ENCODE measurements at places on chromosomes 3 and 15.

DNA sequence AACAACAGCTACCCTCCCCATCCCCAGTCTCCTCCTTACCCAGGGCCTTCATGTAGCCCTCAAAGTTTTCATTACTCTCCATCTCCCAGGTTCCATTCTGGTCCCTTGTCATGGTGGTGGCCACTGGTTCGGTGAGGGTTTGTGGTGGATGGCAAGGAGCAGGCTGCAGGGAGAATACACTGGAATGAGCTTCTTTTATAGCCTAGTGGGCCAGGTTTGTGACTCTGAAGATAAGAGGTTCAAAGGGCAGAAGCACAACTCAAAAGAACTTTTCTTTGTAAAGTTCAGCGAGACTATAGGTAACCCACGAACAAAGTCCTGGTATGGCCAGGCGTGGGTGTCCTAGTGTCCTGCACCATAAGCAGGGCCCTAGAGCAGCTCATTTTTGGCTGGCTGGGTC lies at the start of gene RBP2:
TSS of gene RBP2 (minus strand) at position 169 of the 400 bp plus-strand sequence. CDS start at position 112, 57 bp downstream.
- DNase-seq = no peak

DNA sequence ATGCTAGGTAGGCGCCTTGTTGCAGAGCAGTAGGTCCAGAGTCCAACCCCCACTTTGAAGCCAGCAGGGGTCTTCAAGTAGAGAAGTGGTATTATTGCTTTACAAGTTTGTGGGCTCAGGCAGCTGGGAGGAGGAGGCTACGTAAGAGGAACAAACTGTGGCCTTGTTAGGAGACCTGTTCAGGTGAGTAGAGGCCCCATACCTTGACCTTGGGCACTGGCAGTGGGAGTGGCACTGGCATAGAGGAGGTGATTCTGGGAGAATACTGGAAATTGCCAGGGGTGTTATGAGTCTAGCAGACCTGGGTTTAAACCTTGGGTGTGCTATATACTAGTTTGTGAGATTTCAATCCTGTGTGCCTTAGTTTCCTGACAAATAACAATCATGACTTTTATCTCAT lies 34.6 kb upstream of the SCAANT1 start:
- no peak for DNase-seq

DNA sequence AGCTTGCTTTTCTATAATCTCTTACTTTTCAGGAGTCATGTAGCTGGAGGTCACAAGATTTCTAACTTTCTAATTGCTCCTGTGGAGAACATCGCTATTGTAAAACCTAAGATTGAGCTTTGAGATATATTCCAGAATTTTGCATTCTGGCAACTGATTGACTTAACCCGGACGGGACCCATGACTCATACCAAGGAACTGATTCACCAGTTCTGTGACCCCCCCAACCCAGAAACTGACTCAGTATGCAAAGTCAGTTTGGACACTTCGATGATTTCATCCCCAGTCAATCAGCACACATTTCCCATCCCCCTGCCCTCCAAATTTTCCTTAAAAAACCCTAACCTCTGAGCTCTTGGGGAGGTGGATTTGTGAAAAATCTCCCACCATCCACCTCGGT lies 396.5 kb upstream of the GBE1 start:
- no peak for DNase-seq

GRCh38 chr15:68578980-68579935 lies at the start of gene CORO2B:
Gene CORO2B (plus strand): TSS chr15:68578993. CDS start chr15:68579263, 270 bp downstream.
- no peak for DNase-seq

- DNase-seq = no peak
These were observed 233.3 kb downstream of the UACA start for GRCh38 chr15:70530017-70530499.

DNA sequence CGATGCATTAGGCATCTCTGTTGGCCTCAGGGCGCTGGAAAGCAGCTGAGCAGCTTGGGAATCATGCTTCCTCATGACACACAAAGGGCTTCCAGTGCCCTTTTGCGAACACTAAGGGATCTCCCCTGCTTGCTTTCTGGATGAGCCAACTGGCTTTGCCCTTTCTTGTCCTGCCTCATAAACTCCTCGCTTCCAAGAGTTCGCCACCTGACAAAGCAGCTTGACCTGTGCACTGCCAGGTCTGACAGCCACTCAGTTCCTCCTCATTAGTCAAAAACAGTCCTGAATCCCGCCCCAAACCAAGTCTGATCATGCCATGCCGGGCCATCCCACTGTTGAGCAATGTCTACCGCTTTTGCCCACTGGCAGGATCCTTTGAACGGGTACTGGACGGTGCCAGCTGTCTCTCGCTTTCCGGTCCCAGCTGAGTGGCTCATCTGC lies 265.4 kb upstream of the LYSMD4 start:
- no peak for DNase-seq

DNA sequence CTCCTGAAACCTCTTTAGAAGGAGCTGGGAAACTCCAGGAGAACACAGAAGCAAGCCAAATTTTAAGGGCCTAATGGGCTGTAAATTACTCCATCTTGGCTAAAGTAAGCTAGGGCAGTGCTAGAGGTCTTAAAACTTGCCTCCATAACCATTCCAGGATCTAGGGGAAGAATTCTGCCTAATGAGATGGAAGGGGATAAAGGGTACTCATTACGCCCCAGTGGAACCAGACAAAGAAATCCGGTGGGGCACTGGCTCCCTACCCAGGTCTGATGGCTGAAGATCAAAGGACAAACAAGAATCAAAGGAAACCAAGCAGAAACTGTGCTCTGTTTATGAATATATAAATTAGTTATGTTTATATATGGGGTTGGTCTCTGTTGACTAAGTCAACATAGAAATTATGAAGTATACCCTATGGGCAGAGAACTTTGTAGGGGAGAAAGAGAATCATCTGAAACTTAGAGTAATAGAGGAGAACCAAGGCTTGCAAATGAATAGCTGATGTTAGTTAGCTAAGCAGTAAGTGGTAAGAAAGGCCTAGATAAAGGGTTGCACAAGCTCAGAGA lies 57.8 kb downstream of the NCEH1 start:
- DNase-seq = no peak

- DNase-seq = no peak
These were observed 2.3 kb downstream of the SUCNR1 start for GRCh38 chr3:151875759-151876158.

- no peak for DNase-seq
These were observed 44.5 kb downstream of the CTDSPL2 start for GRCh38 chr15:44471885-44472455.

GRCh38 chr3:103218793-103219192 lies 784.0 kb downstream of the ZPLD1 start:
- no peak for DNase-seq

DNA sequence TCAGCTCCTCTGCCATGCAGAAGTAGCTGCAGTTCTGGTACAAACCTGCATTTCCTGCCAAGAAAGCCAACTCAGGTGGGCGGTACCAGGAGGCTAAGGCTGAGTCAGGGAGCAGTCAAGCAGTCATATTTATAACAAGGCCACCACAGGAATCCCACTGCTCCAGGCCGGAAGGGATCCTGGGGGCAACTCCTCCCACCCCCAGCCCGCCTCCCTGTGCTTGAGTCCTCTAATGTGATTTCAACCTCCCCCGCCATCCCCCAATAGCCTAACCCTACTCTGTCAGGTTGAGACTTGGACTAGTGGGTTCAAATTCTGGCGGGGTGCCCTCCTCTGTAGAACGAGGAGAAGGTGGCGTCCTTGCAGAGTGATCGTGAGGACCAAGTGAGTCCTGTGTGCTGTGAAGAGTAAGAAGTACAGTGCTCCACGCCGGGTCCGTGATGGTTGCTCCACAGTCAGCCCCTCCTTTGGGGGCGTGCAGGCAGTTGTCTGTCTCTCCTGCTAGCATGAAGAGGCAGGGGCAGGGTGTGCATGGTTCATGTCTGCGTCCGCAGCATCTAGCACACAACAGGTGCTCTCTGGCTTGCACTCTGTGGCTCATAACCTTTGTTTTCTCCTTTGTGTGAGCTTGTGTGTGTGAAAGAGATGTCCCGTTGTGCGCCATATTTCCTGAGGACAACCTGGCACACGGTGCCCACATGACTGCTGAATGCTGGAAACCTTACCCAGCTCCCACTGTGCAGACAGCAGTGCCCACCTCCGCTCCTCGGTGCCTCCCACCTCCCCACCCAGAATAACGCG lies 78.3 kb downstream of the SMAD6 start:
- no peak for DNase-seq

DNA sequence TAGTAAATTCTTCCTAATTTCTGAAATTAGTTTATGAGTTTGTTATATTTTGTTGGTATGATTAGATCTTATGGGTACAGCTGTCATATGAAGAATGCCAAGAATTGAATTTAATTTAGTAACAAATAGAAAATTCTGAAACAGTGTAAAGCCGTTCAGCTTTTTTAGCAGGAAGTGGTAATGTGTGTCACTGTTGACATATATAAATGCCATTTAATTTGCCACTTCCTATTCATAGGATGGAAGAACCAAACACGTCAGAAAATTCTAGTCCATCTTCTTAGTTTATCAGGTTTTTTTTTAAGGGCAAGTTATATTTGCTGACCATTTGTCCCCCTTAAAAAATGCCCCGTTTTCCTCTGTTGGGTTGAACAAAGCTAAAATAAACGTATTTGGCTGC lies 43.0 kb downstream of the RAB8B start:
- DNase-seq = no peak

GRCh38 chr15:40984964-40985363 lies 31.7 kb downstream of the CHAC1 start:
- DNase-seq = no peak

DNA sequence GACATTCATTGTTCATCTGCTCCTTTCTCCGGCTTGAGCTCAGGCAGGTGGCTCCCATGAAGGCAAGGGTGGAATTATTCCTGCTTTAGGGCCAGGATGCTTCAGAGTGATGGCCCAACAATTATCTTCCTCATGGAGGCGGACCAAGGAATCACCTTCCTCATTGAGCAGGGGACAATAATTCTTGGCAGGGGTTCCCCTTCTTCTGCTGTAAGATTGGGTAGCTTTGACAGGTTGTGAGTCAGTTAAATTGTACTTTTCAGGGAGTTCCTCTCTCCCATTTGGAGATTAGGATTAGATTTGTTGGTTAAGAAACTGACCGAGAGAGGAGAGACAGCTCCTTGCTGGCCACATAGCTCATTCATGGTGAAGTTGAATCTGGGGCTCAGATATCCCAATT lies 31.4 kb upstream of the CD47 start:
- no peak for DNase-seq

Measured in activated CD4-positive, alpha-beta T cell treated with anti-CD3 and anti-CD28 coated beads, Interleukin-2, amount 50 U/mL, for 1 hour (primary cell).